ENCODE measurements at places on chromosomes 5 and 9.

DNA sequence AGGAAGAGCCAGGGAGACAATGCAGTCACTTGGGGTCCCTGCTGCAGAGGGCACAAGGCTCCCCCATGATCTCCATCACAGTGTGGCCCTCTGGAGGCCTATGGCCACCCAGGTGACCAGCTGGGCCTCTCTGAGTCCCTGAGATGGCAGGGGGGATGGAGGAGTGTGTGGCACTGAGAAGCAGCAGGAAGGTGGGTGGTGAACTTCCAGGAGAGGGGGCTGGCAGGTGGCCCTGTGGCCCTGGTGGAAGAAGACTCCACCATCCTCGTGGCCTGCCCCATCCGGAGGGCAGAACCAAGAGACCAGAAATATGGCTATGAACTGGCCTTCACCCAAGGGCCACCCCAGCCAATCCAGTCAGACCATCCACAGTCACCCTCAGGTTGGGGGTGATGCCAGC lies 31.7 kb upstream of the AFAP1L1 start:
- DNase-seq: no peak

GRCh38 chr5:131999041-131999440 lies 12.4 kb downstream of the ACSL6 start:
- DNase-seq: no peak

DNA sequence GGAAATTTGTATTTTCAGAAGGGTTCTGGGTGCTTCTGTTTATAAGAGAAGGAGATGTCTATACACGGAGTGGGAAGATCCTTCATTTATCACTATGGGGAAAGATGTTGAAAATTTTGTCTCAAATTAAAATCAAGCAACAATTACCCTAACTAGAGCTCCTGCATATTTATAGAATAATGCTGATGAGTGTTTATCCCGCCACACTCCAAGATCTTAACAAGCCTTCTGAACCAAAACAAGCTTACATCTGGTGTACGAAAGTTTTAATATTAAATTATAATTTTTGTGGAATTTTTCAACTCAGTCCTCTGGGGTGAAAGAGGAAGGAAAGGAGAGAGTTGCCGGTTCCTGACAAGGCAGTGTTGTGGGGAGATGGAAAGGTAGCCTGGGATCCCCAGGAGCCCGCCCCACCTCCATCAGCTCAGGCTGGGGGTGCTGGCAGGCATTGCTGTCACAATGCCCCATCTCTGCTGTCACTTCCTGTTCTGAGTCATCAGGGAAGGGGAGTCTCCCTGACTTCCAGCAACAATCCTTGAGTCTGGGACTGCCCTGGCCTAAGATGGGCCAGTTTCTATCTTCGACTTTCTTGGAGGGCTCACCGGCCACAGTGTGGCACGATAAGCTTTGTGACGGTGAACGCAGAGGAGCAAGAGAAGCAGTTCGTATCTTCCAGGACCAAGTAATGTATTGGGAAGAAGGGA lies 64.5 kb downstream of the ERAP1 start:
- no peak for DNase-seq

DNA sequence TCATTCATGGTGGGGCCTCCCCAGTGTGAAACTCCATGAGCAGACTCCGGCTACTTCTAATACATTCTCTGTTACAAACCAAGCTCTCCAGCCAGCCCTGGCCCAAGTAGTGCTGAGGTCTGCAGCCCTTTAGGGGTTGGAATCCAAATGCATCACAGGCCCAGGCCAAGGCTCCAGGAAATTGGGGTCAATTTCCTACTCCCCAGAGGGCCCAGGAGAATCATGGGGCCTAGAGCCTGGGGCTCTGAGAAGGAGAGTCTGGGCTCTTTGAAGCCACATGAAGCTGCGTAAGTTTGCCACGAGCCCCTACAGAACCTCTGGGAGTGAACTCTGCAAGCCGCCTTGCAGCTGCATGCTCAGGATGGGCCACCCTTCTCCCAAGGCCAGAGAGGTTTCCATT lies 206.4 kb downstream of the PAPPA start:
- no peak for DNase-seq

GRCh38 chr9:76586390-76587314 lies 127.7 kb downstream of the GCNT1 start:
- DNase-seq: no peak
